ENCODE measurements at places on chromosomes 13 and 19. TPM values are rescaled to one million over a fixed set of nuclear protein-coding genes. Genes with fewer than 3 reads are reported as not detected.

The KLK3 gene
- not detected for polyA plus RNA-seq

The UBL5 gene
- 592 TPM for polyA plus RNA-seq

The AXL gene
- polyA plus RNA-seq, result 0.06 TPM

The ZNF136 gene
- 21.9 TPM for polyA plus RNA-seq

The CGB1 gene
- polyA plus RNA-seq, result not detected

The GARIN5A gene
- 0.53 TPM for polyA plus RNA-seq

All from IgD-negative memory B cell (primary cell).